D721Med (cell line): ENCODE measurements at places on chromosomes 4 and X.

- no peak for DNase-seq
Measured at GRCh38 chr4:61374447-61374891, 174.3 kb downstream of the ADGRL3 start.

GRCh38 chr4:175891851-175892250 lies 79.8 kb upstream of the GPM6A start:
- no peak for DNase-seq

DNA sequence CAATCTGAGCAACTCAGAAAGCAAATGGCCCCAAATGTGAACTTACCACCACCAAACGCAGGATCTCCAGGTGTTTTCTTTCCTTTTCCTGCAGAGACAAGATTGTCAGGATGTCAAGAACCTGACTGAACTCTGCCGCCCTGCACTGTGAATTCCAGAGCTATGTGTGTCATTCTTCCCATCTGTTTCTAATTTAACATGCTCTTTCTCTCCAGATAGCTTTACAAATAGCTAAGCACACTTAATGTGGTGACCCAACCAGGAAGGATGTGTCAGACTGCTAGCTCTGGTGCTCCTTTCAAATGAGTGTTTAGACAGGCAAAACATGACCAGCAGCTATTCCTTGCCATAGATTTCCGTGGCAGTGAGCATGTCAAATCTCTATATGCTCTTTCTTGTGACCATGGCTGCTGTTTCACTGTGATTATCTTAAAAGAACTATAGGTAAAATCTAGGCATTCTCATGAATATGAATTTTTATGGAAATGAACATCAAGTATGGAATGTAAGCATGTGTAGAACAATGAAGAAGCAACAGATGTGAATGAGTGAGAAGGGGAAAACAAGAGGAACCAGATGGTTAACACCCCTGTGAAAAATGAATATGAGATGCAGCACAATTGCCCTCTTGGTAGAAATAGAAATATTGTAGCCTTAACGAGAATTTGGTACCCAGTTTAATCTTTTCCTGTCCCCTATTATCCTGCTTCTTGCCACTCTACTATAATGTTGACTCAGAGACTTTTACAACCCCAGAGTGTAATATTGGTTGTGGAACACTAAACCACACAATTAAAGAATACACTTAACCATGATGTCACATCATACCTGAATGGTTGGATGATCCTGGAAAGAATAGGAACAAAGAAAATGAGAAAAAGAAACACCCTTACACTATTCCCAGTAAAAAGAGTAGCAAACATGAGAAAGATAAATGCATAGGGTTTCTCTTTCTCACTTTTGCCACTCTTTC lies 247.8 kb upstream of the DKK2 start:
- no peak for DNase-seq

DNA sequence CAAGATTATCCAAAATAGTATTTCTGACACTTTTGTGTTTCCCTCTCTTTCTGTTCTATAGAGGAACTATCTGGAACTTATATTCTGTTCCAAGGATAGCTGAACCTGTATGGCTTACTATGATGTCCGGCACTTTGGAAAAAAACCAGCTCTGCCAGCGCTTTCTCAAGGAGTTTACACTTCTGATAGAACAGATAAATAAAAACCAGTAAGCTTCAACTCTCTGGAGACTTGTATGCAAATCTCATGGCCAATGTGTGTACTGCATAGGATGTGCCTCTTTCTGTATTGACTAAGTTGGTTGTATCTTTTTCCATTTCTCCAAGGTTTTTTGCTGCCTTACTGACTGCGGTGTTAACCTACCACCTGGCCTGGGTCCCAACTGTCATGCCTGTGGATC lies 92.5 kb downstream of the FNIP2 start:
- no peak for DNase-seq

DNA sequence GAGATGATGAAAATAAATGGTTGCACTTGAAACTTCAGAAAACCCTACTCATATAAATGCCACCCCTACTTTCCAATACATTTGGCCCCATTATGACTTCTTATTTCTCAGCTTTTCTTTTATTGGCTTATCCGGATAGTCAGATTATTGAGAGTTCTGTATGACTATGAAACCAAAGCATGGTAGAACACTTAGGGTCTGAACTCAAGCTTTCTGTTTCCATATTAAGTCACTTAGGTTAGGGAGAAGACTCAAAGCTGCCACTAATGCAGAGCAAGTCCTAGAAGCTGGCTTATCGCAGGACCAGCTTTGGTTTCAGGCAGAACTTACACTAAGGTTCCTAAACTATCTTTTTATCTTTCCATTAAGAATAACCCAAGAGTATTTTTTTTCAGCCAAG lies 229.9 kb upstream of the CPEB2 start:
- DNase-seq, result no peak

GRCh38 chr4:183438458-183439113 lies 5.8 kb upstream of the CDKN2AIP start:
- DNase-seq, result no peak

DNA sequence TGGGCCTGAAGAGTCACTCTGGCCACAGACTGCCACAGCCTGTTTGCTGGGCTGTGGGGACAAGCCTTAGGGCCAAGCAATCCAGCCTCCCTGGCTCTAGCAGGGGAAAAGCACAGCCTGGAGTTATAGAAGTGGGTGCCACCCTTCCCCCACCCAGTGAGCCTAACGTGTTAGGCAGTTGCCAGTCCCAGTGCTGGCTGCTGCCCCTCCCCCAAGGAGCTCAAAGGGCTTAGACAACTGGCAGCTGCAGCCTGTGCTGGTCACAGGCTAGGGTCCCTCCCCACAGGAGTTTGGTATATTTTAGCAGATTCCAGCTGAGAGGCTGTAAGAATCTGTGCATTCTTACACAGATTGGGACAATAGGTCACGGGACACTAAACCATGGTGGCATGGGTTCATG lies 370.3 kb upstream of the FGF16 start:
- DNase-seq, result no peak

DNA sequence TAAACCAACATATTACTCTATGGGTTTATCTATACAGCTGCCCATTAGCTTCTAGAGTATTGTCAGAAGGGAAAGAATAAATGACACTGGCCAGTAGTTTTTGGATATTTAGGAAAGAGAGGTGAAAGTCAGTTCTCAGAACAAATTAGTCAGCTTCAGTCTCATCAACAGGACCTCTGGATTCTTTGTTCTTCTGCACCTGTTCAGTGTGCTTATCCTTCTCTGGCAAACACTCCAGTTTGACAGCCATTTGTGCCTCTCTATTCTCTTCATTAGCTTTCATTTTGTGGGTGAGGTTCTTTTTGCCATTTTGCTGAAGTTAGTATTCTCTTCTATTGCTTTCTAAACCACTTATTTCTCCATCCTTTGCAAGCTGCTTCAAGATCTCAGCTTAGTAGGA lies 107.0 kb downstream of the PCDH18 start:
- DNase-seq, result no peak
